Caco-2 (cell line): ENCODE measurements at places on chromosomes 11 and 22.

- no peaks in the 10 kb centered on the region for H3K4me1 ChIP-seq
- H3K4me3 ChIP-seq, result no peak overlapping the region
- no peaks in the 10 kb centered on the region for H3K27me3 ChIP-seq
- H3K36me3 ChIP-seq, result peaks cover 9% of the 10 kb centered on the region
Measured at GRCh38 chr11:117189941-117190544, 9.1 kb upstream of the TAGLN start.

DNA sequence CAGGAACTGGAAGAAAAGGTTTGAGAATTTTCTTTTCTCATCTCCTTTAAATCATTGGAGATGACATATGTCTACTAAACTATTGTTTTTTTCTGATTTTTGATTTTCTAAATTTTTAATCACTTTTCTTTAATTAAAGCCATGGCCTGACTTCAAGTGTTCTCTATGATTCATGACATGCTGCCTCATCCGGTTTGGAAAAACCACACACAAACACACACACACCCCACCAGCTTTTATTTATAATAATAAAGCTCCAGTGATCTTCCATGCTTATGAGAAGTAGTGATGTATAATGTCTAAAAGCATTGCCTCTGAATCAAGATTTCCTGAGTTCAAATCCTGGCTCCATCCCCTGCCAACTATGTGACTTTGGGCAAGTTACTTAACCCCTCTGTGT, 179.2 kb downstream of the SPON1 start:
- H3K36me3 ChIP-seq, result no peaks in the 10 kb centered on the region
- no peaks in the 10 kb centered on the region for H3K4me1 ChIP-seq
- H3K27me3 ChIP-seq, result no peaks in the 10 kb centered on the region
- no peak for DNase-seq

- H3K4me1 ChIP-seq, result no peaks in the 10 kb centered on the region
- no peak for DNase-seq
- H3K27ac ChIP-seq, result no peak overlapping the region
- H3K27me3 ChIP-seq, result no peaks in the 10 kb centered on the region
Measured at GRCh38 chr11:44469412-44469811, 96.1 kb upstream of the CD82 start.

- peaks cover 9% of the 10 kb centered on the region for H3K36me3 ChIP-seq
- no peak for DNase-seq
- H3K4me3 ChIP-seq, result no peak overlapping the region
- no peaks in the 10 kb centered on the region for H3K27me3 ChIP-seq
Measured at GRCh38 chr11:119091966-119092879, 7.5 kb downstream of the HMBS start.

- no peak overlapping the region for H3K4me3 ChIP-seq
- no peak for DNase-seq
- H3K27ac ChIP-seq, result no peak overlapping the region
Measured at GRCh38 chr11:82996966-82997606, 74.6 kb downstream of the RAB30 start.

GRCh38 chr11:2801711-2802388, 83.7 kb downstream of the CDKN1C start:
- H3K4me1 ChIP-seq, result no peaks in the 10 kb centered on the region
- H3K4me3 ChIP-seq, result no peak overlapping the region
- peak; percentile 27 for DNase-seq

GRCh38 chr11:35021589-35021988, 105.2 kb downstream of the PDHX start:
- no peak overlapping the region for H3K4me3 ChIP-seq
- no peaks in the 10 kb centered on the region for H3K36me3 ChIP-seq
- H3K27ac ChIP-seq, result no peak overlapping the region
- H3K27me3 ChIP-seq, result no peaks in the 10 kb centered on the region
- DNase-seq, result no peak
- no peaks in the 10 kb centered on the region for H3K4me1 ChIP-seq

- H3K27me3 ChIP-seq, result no peaks in the 10 kb centered on the region
- H3K27ac ChIP-seq, result peak overlapping the region; percentile 17
- DNase-seq, result no peak
- peaks cover 16% of the 10 kb centered on the region for H3K4me1 ChIP-seq
- H3K4me3 ChIP-seq, result no peak overlapping the region
Measured at GRCh38 chr22:40533712-40534378, 102.7 kb downstream of the MRTFA start.

GRCh38 chr11:57596266-57596885, 1.1 kb upstream of the SERPING1 start:
- H3K4me3 ChIP-seq, result no peak overlapping the region
- no peaks in the 10 kb centered on the region for H3K27me3 ChIP-seq
